Neural progenitor cell (in vitro differentiated cells): ENCODE measurements at places on chromosomes 7 and 10.
A peak's percentile ranks its signal among the peaks of the same experiment; 100 is the strongest.

DNA sequence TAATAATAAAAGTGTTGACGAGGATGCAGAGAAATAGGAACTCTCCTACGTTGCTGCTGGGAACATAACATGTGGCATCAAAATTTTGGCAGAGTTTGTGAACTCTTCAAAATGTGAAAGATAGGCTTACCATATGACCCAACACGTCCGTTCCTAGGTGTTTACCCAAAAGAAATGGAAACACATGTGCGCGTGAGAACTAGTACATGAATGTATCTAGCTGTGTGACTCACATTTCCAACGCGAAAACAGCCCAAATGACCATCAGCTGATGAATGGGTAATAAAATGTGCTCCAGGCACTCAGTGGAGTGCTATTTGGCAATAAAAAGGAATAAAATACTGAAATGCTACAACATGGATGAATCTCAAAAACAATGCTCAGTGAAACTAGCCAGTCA lies 10.4 kb upstream of the ELFN1 start:
- DNase-seq, result no peak

DNA sequence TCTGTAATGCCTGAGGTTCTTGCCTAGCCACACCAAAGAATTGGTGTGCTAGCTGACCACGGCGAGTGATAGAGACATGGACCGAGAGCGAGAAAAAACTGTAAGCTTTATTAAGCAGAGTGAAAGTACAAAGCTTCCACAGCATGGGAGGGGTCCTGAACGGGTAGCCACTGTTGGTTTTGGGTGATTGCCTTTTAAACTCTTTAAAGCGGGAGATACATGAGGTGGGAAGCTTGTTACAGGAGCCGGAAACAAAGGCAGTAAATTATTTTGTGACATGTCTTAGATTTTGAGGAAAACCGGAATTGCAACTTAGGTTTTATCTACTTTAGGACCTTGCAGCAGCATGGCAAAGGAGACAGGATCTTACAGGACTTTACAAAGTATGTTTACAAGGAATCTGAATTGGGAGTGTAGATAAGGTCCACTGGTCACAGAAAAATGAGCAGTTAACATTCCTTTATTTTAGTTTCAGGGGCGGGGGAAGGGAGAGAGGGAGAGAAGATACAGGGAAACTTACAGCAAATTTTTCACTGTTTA lies 252.7 kb upstream of the MBL2 start:
- DNase-seq, result no peak

DNA sequence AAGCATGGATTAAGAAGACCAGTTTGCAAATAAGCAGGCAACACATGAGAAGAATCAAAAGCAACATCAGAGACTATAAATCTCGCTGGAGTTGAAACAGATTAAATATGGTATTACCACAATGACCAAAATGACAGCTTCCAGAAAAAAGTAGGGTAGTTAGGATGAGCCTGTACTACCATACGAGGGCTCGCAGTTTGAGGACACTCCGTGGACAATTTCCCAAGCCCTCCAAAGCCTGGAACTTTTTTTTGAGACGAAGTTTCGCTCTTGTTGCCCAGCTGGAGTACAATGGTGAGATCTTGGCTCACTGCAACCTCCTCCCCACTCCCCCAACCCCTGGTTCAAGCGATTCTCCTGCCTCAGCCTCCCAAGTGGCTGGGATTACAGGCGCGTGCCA lies 1.0 kb downstream of the LRRC17 start:
- DNase-seq, result no peak

- no peak for DNase-seq
Observed at GRCh38 chr7:37782166-37782565, 66.2 kb upstream of the NME8 start.

- DNase-seq, result no peak
Observed at GRCh38 chr10:124003871-124004662, 89.3 kb downstream of the CHST15 start.

DNA sequence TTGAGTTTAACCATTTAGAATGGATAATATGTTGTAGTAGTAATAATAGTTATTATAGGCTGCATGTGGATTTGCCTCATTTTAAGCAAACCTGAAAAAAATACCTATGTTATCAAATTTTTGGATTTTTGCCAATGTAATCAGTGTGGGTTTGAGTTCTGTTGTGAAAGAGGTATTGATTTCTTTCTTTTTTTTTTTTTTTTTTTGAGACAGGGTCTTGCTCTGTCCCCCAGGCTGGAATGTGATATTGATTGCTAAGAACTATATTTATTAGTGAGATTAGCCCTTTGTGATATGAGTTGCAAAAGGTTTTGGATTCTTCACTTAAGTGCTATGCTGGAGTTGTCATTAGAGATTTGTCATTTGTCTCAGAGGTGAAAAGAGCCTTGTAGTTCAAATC lies 124.4 kb downstream of the ST7 start:
- DNase-seq, result no peak

- DNase-seq, result no peak
Observed at GRCh38 chr7:96530786-96531185, 178.9 kb downstream of the SEM1 start.

- DNase-seq, result no peak
Observed at GRCh38 chr7:1809601-1810258, 139.7 kb downstream of the ELFN1 start.

DNA sequence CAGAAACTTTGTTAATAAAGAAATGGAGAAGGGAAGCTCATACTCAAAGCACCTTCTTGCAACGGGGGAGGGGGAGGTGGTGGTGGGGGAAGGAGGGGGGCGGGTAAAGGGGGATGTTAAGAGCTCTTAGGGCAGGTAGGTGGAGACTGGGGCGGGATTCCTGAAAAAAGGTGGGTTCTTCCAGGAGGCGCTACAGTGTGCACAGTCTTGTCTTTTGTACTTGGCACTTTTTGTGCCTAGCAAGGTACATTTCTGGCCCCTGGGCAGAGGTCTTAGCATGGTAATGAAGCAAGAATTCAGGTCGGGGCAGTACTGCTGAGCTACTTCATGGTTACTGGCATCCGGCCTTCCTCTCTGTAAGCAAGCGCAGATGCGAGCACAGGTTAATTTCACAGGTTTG lies 15.2 kb upstream of the LAMB4 start:
- DNase-seq, result peak; percentile 10

GRCh38 chr7:130907439-130907838 lies 173.4 kb upstream of the KLF14 start:
- no peak for DNase-seq

GRCh38 chr7:2908103-2908683 lies 64.1 kb upstream of the GNA12 start:
- no peak for DNase-seq

- DNase-seq, result no peak
Observed at GRCh38 chr7:25669961-25670841, 441.9 kb upstream of the NPVF start.

DNA sequence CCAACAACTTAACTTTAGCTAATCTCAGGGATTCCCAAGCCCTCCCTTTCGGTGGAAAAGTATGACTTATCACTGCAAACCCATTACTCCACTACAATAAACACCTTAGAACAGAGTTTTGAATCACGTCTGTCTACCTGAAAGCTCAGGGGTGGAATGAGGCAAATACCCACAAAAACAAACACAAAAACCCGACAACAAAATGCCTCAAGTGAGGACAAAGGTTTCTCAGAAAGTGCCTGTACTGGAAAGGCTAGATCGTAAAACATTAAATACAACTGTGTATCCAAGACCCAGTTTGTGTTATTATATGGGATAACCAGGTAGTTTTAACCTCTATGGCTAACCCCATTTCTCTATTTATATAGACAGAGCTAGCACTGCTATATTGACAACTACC lies 26.0 kb downstream of the MKRN1 start:
- no peak for DNase-seq

- no peak for DNase-seq
Observed at GRCh38 chr7:39664585-39664984, 41.2 kb downstream of the RALA start.

DNA sequence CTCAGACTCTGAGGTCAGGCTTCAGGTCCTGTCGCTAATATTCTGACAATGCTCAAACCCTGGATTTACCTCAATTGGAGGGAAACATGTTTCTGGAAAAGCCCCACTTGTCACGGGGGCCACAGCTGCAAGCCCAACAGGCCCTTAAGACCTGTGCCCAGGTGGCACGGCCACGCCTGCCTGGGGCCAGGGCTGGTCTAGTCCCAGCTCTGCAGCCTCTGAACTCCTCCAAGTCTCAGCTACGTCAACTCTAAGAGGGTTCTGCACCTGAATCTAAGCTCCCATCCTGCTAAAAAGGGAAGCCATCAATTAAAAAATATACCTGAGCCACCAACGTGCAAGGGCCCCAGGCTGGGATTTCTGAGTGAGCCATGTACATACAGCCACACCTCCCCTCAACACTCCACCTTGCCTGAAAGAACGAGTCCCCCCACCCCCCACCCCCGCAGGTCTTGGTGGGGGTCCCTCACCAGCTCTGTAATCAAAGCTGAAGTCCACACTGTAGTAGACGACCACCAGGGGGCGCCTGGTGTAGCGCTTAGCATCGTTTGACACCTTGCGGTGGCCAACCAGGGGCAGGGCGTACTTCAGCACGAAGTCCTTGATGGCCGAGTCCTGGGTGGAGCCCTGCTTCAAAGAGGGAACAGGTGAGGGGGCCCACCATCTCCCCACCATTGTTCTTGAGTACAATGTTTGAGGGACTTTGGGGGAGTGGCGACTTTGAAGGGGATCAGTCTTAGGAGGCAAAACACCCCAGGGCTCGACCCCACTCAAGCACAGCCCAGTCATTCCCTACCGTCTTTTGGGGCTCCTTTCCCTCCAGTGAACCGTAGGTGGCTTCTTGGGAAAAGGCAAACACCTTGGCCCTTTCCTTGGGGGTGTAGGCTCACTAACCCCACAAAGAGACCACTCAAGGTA lies 22.6 kb downstream of the PDIA4 start:
- peak; percentile 89 for DNase-seq

DNA sequence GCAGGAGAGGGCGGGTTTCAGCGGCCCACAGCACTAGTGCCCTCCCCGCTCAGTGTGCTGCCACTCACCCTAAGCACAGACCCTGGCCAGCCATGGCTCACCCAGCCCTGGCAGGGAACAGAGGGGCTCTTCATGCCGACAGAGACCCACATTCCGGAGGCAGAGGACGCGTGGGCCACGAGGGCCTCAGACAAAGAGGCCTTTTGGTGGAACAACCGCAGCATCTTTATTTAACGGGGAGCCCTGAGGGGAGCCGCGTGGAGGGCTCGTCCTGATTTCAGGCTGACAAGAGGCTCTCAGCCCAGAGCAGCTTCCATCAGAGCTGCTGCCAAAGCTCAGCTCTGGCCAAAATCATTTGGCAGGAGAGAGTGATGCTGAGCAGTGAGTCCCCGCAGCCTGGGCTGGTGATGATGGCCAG lies 127.8 kb downstream of the SH3PXD2A start:
- no peak for DNase-seq

DNA sequence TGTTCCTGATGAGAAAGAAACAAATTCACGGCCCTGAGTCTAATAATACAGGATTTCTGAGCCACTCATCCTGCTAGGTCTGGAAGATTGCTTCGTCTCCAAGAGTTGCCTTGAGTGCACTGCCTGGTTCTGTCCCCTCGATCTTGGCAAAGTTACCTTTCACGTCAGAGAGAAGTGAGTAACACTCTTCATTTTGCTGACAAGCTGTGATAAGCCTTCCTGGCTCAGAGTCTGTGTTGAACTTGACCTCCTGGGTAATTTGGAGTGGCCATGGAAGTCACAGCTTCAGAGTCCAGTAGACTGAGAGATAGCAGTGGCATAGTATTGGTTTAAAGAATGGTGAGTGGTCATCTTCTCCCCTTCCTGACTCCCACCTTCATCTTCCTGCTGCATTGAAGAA lies 64.7 kb upstream of the LRGUK start:
- no peak for DNase-seq
